AG09309 (cell line): ENCODE measurements at places on chromosomes 12 and 14.

- DNase-seq, result no peak
These were observed 37.6 kb downstream of the MUCL1 start for GRCh38 chr12:54891717-54892478.

DNA sequence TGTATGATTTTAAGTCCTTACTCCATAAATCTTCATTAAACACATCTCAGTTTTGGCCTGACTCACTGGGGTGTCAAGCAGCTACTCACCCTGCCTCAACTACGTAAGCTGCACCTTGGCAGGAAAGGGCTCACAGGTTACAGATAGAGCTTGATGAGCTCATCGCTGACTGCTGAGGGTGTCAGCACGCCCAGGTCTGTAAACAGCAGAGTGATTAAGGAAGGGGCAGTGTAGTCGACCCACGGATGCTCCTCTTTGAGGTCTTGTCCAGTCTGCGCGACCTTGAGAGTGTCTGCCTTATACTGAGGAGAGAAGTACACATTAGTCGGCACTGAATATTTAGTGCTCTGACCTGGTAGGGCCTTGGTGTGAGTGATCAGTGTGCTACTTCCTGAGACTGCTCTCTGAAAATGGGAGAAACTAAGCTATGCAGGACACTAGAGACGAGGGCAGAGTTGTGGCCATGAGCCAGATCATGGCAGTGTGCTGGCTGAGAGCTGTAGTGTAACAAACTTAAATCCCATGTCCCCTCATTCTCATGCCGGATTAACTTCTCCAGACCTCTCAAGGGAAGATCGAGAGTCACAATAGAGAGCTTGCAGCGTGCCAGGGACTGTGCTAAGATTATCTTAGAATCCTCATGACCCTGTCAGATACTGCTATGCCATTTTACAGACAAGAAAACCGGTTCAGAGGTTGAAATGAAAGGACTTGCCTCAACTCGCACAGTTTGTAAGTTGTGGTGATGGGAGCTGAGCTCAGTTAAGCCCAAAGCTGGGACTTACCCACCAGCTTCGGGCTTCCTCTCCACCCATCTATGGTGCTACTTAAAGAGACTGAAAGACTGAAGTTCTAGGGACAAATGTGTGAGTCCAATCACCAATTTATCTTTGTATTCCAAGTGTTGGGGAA lies 11.6 kb downstream of the EIF2B1 start:
- no peak for DNase-seq

- no peak for DNase-seq
These were observed 464.5 kb downstream of the EGLN3 start for GRCh38 chr14:33486332-33486890.

- DNase-seq, result no peak
These were observed 11.4 kb upstream of the KRT2 start for GRCh38 chr12:52663420-52663819.

DNA sequence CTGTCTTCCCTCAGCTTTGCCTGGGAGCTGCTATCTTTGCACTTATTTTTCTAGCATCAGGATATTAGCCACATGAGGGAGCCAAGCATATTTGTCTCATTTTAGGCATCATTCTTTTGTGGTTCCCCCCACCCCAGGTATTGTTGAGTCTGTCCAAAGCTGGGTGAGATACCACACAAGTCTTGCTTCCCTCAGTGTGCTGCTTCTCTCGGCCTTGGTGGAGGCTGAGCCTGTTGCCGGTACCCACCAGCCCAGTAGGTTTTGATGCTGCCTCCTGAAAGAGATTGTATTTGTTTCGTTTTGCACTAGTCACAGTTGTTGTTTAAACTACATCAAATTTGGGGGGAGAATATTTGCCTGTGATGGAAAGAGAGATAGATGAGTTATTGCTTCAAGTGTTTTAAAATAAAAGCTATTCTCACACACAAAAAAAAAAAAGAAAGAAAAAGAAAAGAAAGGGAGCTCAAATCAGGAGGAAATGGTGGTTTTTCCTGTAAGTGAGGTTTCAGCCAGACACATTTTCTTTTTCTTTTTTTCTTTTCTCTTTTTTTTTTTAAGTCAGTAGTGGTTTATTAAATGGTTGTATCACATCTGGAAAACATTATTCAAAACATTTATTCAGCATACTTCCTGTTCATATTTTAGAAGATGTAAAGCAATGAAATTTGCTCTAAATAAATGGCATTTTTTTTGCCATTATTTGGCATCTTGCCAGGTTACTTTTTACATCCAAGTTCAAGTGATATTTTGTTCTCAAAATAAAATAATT lies 58.5 kb downstream of the SLC4A8 start:
- DNase-seq, result no peak
